Activated T-helper 1 cell treated with Interleukin-2 at 50 U/mL for 16 hours (primary cell): ENCODE measurements at places on chromosomes 5 and 9.

GRCh38 chr9:89648247-89649000, 43.6 kb downstream of the GADD45G start:
- no peak for DNase-seq

DNA sequence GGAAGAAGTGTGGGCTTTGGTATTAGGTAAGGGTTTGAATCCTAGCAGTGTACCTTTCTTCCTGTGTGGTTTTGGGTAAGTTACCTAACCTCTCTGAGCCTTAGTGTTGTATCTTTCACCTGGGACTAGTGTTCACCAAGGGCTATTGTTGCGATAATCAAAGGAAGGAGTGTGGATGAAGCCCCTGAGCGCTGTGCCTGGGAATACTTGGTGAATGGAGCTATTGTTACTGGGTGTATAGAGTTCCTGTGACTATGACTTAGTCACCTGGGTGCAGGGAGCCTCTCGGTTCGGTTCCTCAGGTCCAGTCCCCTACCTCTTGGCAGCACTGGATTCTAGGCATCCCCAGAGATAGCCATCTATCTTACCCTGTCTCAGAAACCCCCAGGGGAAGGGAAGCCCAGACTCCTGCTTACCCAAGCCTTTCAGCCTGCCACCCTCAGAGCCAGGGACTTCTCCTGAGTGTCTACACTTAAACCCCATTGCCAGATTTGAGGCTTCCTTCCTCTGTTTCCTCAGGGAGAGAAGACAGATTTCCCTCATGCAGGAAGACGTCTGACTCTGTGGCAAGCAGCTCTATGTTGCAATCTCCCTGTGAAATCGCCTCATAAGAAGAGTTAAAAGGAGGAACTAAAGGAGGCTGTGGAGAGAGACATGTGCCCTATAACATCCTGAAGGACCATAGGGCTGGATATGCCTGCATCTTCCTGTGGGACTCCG, 181.0 kb upstream of the PITX1 start:
- no peak for DNase-seq

GRCh38 chr9:38026840-38027527, 42.0 kb downstream of the SHB start:
- no peak for DNase-seq

- peak; percentile 28 for DNase-seq
Observed at GRCh38 chr5:14351845-14352712, 208.9 kb downstream of the TRIO start.

GRCh38 chr9:98860871-98861293, 53.4 kb downstream of the GALNT12 start:
- DNase-seq: no peak

DNA sequence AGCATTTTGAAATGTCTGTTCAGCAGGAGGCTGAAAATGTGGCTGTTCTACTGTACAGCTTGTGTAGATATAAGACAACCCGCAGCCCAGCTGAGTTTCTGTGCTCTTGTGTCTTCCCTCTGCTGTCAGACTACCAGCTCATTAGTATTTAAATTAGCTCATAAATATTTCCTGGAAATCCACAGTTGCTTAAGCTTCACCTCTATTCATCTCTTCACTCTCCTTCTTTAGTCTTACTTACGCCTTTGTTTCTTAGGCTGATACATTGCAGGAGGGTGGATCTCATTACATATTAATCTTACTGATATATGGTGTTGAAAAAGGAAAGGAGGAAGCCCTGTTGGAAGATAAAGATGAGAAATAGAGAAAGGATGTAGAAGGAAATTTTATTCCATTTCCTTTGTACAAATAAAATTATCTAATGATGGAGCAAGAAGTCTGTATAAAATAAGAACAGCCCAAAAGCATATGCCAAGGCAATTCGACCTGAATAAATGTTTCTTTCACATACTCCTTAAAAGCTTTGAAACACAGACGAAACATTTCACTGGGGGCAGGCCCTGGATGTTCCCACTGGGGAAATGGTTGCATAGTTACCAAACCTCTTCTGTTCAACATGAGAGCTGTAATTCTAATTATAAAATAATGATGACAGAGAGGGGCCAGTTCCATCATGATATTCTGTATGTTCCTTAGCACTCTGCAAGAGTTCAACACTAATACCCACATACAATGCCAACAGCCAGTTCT, 111.8 kb upstream of the APC start:
- DNase-seq: no peak

- DNase-seq: peak; percentile 66
Observed at GRCh38 chr5:1644810-1645571, 121.2 kb upstream of the LPCAT1 start.

DNA sequence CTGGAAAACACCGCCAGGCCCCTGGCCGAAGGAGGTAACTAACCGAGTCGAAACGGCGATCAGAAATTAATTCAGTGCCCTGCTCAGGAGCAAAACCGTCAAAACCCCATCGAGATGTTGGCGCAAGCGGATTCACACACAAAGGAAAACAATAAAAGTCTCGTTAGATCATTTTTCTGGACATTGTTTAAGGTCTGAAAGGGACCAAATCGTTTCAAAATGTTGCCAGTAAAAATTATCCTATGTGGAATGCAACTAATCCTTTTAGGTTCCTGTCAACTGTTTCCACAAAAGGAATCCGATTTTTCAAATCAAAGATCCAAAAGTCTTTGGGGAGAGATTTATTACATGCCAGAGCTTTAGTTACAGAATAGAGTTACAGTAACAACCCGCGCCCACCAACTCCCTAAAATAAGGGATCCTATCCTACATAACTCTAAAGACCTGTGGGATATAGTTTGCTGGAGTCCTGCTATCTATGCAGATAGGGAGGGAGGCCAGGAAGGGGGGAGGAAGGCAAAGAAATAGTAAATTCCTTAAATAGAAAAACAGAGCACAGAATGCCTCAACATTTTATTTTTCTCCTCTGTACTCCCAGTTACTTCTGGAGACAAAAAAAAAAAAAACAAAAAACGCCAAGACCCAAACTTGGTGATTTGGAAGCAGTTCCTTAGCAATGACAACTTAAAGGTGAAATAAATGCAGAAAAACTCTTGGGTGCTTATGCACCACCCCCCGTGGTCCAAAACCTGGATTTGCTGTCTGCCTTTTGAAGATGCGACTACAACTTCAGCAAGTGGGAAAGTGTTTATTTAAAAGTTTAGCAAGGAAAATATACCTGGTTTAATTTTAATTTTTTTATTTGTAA, 10.6 kb downstream of the FOXD1 start:
- no peak for DNase-seq

DNA sequence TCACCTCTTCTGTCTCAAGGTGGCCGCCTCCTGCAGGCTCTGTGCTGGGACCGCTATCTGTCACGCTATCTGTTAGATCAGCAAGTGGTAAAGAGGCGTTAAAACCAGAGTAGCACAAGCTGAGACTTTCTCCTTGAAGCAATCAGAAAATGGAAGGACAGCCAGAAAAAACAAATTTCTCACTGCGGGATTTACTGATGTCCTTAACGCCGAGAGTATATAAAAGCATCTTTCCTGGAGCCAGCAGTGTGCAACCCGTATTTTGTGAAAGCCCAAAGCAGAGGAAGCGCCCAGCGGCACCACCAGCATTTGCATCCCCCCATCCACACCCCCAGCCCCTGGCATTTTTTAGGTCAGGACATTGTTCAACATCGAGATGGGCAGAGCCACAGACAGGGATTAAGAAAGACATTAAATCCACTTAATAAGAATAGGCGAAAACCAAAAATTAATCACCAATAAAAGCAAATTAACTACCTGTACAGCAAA, 48.6 kb downstream of the DUSP1 start:
- no peak for DNase-seq

DNA sequence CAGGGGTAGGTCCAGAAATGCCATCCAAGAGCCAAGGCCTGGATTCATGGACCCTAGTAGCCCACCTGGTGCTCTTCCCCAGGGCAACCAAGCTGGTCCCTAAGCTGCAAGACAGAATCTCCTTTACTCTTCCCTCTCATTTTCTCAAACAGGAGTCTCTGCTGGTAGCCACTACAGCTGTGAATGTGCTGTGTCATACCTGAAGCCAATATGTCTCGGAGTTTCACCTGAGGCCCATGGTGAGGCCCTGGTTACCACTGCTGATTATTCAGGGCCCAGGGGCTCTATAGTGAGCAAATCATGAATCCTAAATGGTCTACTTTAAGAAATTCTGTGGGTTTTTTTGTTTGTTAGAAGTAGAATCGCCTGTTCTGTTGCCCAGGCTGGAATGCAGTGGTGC, 15.9 kb downstream of the CDK7 start:
- no peak for DNase-seq

GRCh38 chr9:101443364-101443771, 7.8 kb upstream of the ALDOB start:
- DNase-seq: no peak

- DNase-seq: no peak
Observed at GRCh38 chr5:16326137-16326536, 139.5 kb downstream of the ZNF622 start.

DNA sequence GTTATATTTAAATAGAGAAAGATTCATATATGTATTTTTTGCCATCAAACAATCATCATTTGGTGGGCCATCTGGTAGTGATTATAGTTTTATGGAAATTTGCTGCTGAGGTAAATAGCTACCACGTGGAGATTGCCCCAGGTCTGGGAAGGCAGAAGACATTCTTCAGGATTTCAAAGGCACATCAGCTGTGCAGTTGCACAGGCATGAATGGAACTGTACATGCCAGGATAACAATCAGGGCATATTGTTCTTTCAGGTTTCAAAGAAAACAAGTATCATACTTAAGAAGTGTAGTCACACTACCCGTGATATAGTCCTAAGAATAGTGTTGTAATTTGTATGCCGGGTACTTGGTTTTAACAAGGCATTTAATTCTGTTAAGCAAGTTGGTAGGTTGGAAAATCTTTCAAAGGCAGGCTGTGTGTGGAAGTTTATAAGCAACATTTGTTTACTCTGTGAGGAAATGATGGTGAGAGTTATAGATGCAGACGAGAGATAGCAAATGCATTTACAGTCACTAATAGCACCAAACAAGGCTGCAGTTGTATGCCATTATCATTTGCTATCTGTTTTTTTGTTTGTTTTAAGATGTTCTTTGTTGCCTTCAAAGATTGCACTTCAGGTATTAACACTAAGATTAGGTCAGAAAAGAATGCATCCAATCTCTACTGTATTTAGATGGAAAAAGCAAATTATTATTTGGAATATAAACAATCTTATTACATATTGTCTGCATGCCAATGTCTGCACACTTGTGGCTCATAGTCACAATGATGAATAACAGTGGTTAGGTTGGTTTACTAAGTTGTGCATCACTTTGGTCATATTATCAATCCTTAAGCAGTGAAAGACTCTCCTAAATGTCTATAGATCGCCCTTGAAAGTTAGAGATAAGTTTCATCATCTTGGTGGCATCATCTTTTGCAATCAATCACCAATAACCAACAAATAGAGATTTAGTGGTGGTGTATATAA, 55.3 kb downstream of the RPS23 start:
- DNase-seq: no peak

- no peak for DNase-seq
Observed at GRCh38 chr5:142839711-142840346, 69.7 kb downstream of the ARHGAP26 start.

DNA sequence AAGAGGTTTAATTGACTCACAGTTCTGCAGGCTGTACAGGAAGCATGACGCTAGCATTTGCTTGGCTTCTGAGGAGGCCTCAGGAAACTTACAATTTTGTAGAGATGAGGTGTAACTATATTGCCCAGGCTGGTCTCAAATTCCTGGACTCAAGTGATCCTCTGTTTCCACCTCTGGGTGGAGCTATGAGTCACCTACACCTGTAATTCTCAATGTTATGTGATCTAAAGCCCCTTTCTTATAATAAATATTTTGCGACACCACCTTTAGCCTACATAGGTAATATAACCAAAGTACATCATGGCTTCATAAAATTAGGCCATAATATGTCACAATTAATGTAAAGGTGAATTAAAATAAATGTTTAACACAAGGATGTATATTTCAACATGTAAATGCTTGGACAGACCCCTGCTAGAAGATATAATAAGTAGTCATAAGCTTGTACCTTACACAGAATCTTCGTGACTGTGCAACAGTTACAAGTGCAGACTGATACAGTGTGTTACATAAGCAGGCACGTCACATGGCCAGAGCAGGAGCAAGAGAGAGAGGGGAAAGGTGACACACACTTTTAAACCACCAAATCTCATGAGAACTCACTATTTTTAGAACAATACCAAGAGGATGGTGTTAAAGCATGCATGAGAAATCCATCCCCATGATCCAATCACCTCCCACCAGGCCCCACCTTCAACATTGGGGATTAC, 29.8 kb upstream of the SPINK4 start:
- no peak for DNase-seq

- no peak for DNase-seq
Observed at GRCh38 chr9:69895185-69895584, 74.6 kb downstream of the CFAP95 start.

GRCh38 chr5:53319315-53319714, 161.1 kb upstream of the FST start:
- DNase-seq: no peak
